ENCODE measurements at places on chromosomes 4 and X.

- no peak for DNase-seq
Observed at GRCh38 chr4:11698846-11699590, 270.3 kb upstream of the HS3ST1 start.

DNA sequence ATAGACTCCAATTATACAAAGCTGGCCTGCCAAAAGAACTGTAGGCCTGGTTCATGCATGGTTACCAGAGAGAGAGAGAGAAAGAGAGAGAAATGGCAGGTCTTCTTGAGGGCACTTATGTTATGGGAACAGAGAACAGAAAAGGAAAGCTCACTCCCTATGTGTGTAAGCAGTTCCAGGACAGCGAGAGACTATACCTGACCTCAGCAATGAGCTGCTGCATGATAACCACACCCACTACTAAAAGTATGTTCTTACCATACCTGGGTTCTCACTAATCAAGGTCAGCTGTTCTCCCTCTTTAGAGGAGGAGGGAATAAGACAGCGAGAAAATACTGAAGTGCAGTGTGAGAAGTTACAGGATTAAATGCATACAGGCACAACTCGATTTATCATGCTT, 583.3 kb downstream of the GBA3 start:
- DNase-seq: no peak

- DNase-seq: no peak
Observed at GRCh38 chr4:186689476-186689875, 34.2 kb downstream of the FAT1 start.

DNA sequence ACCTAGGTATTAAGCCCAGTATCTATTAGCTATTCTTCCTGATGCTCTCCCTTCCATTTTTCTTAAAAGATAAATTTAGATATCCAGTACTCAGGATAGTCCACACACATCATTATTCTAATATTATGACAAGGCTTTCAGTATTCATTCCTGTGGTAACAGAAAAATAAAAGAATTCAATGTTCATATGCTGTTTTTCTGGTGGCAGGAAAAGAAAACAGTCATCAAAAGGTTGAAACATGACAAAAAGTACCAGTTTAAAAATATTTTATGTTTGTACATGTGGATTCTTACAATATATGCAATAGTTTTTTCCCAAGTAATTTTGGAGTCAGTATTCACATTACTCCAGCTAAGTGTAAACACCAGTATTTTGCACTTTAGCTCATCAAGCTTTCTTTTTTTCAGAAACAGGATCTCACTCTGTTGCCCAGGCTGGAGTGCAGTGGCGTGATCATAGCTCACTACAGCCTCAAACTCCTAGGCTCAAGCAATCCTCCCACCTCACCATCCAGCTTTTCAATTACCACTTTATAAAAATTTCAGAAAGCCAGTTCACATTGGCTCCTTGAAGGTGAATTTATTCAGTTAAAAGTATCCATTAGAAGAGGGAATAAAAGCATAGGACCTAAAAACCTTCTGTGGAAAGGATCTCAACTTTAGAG, 2.3 kb downstream of the APBB2 start:
- DNase-seq: no peak

- no peak for DNase-seq
Observed at GRCh38 chrX:53056292-53056691, 7.7 kb downstream of the GPR173 start.

- no peak for DNase-seq
Observed at GRCh38 chr4:143986180-143986579, 33.0 kb downstream of the GYPB start.

GRCh38 chr4:6747294-6748051, 31.5 kb downstream of the BLOC1S4 start:
- DNase-seq: no peak

DNA sequence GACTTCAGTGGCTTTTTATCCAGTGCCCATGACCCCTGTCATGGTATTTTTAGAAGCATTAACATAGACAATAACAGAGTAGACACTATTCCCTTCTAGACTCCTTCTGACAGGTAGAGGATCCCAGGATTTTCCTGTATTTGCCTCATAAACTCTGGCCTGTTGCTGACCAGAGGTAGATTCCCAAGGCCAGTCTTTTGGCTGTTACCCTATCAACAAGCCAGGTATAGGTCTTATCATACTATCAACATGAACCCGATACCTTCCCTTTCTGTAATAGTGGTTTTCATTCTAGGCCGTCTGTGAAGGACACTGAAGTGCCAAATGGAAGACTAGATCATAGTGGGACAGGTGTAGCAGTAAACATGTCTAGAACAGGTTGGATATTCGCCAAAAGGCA, 76.2 kb upstream of the CHRDL1 start:
- no peak for DNase-seq

- no peak for DNase-seq
Observed at GRCh38 chr4:22787753-22788375, 95.1 kb downstream of the GBA3 start.

- no peak for DNase-seq
Observed at GRCh38 chrX:118508635-118509034, 13.0 kb downstream of the DOCK11 start.

DNA sequence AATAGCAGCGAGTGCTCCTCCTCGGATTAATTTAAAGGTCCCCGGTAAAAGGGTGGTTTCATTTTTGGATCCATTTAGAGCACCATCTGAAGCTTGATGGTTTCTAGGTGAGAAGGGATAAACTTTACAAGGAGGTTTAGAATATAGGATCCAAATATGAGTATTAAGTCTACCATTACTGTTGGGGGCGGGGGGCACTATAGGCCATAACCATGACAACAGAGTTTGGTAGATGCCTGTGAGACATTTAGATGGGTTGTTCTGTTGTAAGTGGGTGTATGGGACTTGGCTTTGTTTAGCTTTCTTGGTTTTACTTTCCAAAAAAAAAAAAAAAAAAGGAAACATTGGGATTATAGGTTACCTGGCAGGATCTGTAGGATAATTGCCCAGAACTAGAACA, 92.7 kb downstream of the TENT5D start:
- no peak for DNase-seq

- DNase-seq: no peak
Observed at GRCh38 chr4:84796394-84796793, 170.1 kb downstream of the WDFY3 start.

GRCh38 chr4:37304612-37305011, 60.1 kb downstream of the NWD2 start:
- DNase-seq: no peak

- DNase-seq: no peak
Observed at GRCh38 chrX:106670631-106671030, 55.9 kb upstream of the RNF128 start.

- no peak for DNase-seq
Observed at GRCh38 chrX:58051346-58051745, 141.1 kb upstream of the ZXDA start.

- DNase-seq: peak; percentile 33
Observed at GRCh38 chr4:60201052-60201673, 999.0 kb upstream of the ADGRL3 start.

GRCh38 chrX:153983321-153983801, 10.8 kb downstream of the TMEM187 start:
- DNase-seq: no peak

DNA sequence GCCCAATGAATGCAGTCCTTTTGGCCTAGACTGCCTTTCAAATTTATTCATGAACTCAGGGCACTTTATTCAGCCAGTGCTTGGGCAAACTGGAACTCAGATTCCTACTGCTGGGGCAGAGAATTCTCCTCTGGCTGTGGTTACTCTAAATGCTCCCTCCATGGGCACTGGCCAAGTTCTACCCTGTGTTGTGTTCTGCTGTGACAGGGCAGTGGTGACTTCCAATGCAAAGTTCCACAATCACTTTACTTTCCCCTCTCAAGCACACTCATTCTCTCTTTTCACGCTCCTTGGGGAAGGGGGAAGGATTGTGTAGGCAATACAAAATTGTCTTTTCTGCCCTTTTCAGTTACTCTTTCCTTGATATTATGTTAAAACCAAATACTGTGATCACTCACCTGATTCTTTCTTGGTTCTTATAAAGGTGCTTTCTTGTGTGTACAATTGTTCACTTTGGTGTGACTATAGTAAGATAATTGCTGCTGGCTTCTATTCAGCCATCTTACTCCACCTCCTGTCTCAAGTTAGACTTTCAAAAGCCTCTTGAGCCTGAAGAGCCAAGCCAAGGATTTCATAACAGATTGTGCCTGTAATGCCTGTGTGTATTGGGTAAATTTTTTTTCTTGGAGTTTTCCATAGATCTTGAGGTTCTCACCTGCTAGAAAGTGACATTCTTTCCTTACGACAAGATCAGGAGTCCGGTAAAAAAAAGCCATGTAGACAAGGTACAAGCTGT, 1078.6 kb downstream of the FAM133A start:
- DNase-seq: no peak

- peak; percentile 16 for DNase-seq
Observed at GRCh38 chr4:125750828-125751466, 436.2 kb downstream of the FAT4 start.

DNA sequence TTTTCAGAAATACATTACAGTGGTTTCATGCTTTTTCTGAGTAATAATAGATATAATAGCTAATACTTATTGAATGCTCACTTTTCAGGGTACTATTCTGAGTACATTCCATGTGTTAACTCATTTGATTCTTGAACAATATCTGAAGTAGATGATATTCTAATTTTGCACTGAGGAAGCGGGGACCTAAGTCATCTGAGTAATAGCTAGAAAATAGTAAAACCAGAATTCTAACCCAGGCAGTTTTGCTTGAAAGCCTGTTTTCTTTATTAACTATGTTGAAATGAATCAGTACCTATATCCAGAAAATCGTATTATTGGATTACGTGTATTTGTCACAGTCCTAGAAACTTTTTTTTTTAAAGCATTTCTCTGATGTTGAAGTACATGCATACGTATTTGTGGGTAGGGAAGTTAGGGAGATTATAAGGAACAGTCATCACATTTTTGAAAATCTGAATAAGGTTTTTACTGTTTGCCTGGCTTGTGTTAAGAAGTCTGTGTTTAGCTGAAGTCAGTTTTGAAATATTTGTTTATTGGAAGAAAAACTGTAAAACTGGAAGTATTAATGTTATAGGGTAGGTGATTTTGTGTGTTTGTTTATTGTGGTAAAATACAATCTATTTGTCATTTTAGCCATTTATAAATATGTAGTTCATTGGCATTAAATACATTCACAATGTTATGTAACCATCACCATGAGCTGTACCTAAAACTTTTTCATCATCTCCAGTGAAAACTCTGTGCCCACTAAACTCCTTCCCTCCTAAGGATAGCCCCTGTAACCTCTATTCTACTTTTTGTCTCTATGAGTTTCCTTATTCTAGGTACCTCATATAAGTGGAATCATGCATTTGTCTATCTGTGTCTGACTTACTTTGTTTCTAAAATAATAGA, 55.3 kb downstream of the FIP1L1 start:
- DNase-seq: no peak

DNA sequence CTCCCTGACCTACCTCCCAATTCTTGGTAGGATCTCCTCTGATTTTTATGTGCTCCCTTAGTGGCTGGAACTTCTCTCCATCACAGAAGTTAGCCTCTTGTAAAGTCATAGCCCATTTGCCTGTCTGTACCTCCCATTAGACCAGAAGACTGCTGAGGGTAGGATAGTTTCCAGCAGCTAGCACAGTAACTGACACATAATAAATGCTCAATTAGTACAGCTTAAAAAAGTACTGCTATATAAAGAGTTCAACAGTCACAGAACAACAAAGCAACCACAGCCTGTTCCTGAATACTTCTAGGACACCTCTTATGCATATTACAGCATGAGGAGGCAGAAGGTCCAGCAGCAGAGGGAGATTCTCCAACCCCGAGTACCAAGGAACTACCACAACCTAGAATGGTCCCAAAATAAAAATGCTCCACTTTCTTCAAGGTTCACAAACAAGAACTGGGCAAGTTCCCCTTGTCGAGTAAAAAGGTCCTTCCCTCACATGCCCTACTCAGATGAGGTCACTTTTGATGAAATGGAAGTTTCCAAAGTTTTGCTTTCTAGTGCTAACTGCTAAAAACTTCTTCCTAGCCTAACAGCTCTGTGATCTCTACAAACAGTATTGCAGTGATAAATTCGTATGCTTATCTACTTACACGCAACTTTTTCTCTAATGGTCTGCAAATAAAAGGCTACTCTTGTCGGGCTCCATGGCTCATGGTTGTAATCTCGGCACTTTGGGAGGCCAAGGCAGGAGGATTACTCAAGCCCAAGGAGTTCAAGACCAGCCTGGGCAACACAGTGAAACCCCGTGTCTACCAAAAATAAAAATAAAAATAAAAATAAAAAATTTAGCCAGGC, 12.8 kb downstream of the MECP2 start:
- DNase-seq: no peak

GRCh38 chrX:23752740-23753415, 9.8 kb upstream of the ACOT9 start:
- no peak for DNase-seq

DNA sequence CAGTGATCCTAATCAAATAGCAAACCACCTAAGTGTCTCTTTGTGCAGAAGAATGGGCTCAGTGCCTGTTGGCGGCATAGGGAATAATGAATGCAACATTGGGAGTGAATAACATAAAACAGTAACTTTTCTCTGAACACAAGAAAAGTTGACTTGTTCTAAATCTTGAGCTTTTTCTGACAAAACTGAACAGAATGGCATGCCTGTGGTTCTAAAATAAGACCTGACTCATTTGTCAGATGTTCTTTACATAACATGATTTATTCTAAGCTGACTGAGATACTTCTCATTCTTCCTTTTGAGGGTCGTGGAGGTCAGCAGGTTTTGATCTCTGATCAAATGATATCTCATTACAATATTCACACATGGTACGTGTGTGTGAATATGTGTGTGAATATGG, 165.4 kb upstream of the WDR1 start:
- no peak for DNase-seq

DNA sequence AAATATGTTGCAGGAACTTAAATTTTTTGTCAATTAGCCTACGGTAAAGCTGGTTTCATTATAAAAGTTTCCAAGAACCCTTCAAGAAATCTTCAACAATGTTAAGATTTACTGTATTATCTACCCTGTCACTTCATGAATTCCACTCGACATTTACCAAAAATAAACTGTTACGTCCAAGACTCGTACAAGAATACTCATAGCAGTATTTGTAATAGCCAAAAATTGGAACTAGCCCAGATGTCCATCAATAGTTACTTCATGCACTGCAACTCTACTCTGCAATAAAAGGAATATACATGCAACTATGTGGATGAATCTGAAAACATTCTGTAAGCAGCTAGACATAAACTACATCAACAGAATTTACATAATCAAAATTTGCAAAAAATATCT, 13.4 kb downstream of the RBMX start:
- DNase-seq: no peak
